Tibial nerve (tissue), 4 donors: ENCODE measurements at places on chromosomes 3 and 15. TPM values are rescaled to one million over a fixed set of nuclear protein-coding genes. Genes with fewer than 3 reads are reported as not detected.

OXTR gene
- total RNA-seq, result 0.30 TPM

- no peaks in the 10 kb centered on the region for H3K4me1 ChIP-seq
- no peak for DNase-seq
- no peak overlapping the region for H3K4me3 ChIP-seq
Observed at GRCh38 chr15:66008940-66009562, 139.8 kb downstream of the RAB11A start.

CORO2B gene
- total RNA-seq, result 12.6 TPM

DNA sequence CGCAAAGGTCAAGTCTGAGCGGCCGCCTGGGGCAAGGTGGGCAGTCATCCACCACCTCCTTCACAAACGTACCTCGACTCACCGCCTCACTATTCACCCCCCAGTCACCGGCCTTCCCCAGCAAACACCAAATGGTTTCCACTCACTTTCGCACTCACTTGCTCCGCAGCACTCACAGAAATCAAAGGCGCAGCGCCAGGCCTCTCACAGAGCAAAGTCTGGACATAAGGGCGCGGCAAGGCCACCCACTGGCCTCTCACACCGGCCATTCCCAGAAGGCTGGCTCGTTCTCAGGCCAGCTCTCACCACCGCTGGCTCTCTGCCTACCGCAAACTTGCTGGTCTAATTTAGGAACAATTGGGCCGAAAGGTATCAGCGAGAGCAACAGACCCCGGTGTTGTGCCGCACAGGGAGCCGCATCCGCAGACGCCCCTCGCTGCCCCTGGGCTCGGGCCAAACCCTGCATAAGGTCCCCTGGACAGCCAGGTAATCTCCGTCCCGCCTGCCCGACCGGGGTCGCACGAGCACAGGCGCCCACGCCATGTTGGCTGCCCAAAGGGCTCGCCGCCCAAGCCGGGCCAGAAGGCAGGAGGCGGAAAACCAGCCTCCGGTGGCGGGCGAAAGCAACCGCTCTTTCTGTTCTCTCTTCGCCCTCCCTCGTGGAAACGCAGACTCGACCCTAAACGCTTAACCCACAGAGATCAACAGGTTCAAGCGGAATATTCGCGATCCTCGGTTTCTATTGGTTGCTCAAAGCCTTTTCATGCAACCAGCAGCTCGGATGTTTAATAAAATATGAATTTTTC is 2.9 kb downstream of the SHOX2 start:
- H3K4me3 ChIP-seq, result peak overlapping the region; percentile 18
- H3K27me3 ChIP-seq, result no peaks in the 10 kb centered on the region

ASB14 gene
- total RNA-seq, result not detected

CGNL1 gene
- total RNA-seq, result 36.7 TPM

- no peak overlapping the region for H3K4me3 ChIP-seq
- no peak overlapping the region for H3K27ac ChIP-seq
- H3K4me1 ChIP-seq, result peaks cover 8% of the 10 kb centered on the region
Observed at GRCh38 chr15:81069356-81069755, 64.7 kb upstream of the CFAP161 start.

- H3K4me1 ChIP-seq, result no peaks in the 10 kb centered on the region
- no peaks in the 10 kb centered on the region for H3K36me3 ChIP-seq
- DNase-seq, result no peak
- H3K27me3 ChIP-seq, result no peaks in the 10 kb centered on the region
Observed at GRCh38 chr3:11145888-11146287, 8.4 kb upstream of the HRH1 start.

GRCh38 chr3:85182975-85183752 is 224.4 kb downstream of the CADM2 start:
- H3K36me3 ChIP-seq, result no peaks in the 10 kb centered on the region
- no peak for DNase-seq
- H3K27ac ChIP-seq, result no peak overlapping the region
- H3K4me3 ChIP-seq, result no peak overlapping the region

GRCh38 chr3:113439606-113440005 is 1.7 kb downstream of the CFAP44 start:
- no peak for DNase-seq
- no peaks in the 10 kb centered on the region for H3K27me3 ChIP-seq
- H3K36me3 ChIP-seq, result no peaks in the 10 kb centered on the region
- no peak overlapping the region for H3K4me3 ChIP-seq
- H3K27ac ChIP-seq, result no peak overlapping the region

GRCh38 chr3:11564577-11565001 is 79.1 kb downstream of the VGLL4 start:
- no peak for DNase-seq
- no peaks in the 10 kb centered on the region for H3K27me3 ChIP-seq
- H3K36me3 ChIP-seq, result peaks cover 4% of the 10 kb centered on the region
- no peak overlapping the region for H3K4me3 ChIP-seq

- no peaks in the 10 kb centered on the region for H3K27me3 ChIP-seq
- H3K36me3 ChIP-seq, result peaks cover 25% of the 10 kb centered on the region
- H3K27ac ChIP-seq, result peak overlapping the region; percentile 81
- no peak for DNase-seq
- no peak overlapping the region for H3K4me3 ChIP-seq
Observed at GRCh38 chr3:4838621-4839022, 140.6 kb upstream of the BHLHE40 start.

DNA sequence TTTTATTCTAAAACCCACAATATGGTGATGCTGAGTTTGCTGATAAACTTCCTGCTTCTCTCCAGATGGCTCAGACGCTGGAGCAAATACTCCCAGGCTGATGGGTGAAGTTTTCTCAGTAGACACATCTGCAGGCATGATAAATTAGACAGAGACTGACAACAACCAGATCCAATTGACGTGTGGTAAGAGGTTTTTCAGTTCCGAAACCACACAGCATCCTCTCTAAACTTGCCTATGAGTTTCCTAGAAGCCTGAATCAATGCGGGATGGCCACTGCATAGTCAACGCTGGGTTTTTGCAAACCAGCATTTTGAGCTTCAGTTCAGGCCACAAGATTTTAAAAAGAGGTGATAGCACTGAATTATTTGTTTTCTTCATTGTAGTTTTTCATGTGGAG is 360.3 kb upstream of the ARRDC4 start:
- no peaks in the 10 kb centered on the region for H3K4me1 ChIP-seq
- no peaks in the 10 kb centered on the region for H3K27me3 ChIP-seq
- H3K36me3 ChIP-seq, result no peaks in the 10 kb centered on the region
- H3K4me3 ChIP-seq, result no peak overlapping the region
- no peak for DNase-seq
- H3K27ac ChIP-seq, result no peak overlapping the region

GRCh38 chr3:14405360-14406238 is 3.2 kb downstream of the SLC6A6 start:
- no peak overlapping the region for H3K4me3 ChIP-seq
- DNase-seq, result no peak
- H3K4me1 ChIP-seq, result peaks cover 16% of the 10 kb centered on the region
- H3K27me3 ChIP-seq, result no peaks in the 10 kb centered on the region
- H3K36me3 ChIP-seq, result no peaks in the 10 kb centered on the region

BFSP2 gene
- not detected for total RNA-seq

- no peaks in the 10 kb centered on the region for H3K4me1 ChIP-seq
- H3K4me3 ChIP-seq, result no peak overlapping the region
- no peaks in the 10 kb centered on the region for H3K27me3 ChIP-seq
- no peaks in the 10 kb centered on the region for H3K36me3 ChIP-seq
Observed at GRCh38 chr3:12155828-12156227, 2.9 kb downstream of the TIMP4 start.

CCR8 gene
- not detected for total RNA-seq

DNA sequence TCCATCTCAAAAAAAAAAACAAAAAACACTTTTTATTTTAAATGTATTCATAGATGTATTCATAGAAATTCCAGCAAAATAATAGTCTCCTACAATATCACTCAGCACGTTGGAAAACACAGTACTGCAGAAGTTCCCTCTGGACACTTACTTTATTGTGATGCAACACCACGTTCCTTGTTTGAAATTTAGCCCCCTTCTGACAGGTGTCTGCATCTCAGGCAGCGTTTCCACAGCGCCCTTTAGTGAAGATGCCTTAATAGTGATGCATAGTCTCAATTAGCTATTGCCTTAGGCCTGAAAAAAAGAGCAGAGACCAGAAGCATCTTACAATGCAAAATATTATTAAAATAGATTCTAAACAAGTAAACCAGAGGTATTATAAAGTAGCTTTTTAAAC is 20.3 kb downstream of the IL12A start:
- H3K36me3 ChIP-seq, result no peaks in the 10 kb centered on the region
- no peak overlapping the region for H3K27ac ChIP-seq
- H3K4me3 ChIP-seq, result no peak overlapping the region
- no peak for DNase-seq

GRCh38 chr15:69987492-69988489 is 109.9 kb downstream of the TLE3 start:
- H3K4me3 ChIP-seq, result no peak overlapping the region
- H3K36me3 ChIP-seq, result no peaks in the 10 kb centered on the region
- no peaks in the 10 kb centered on the region for H3K27me3 ChIP-seq
- no peaks in the 10 kb centered on the region for H3K4me1 ChIP-seq

GRCh38 chr3:113300596-113300995 is 89.2 kb downstream of the BOC start:
- H3K27ac ChIP-seq, result no peak overlapping the region
- H3K4me3 ChIP-seq, result no peak overlapping the region
- no peaks in the 10 kb centered on the region for H3K36me3 ChIP-seq
- no peaks in the 10 kb centered on the region for H3K27me3 ChIP-seq
- H3K4me1 ChIP-seq, result no peaks in the 10 kb centered on the region
